ENCODE measurements at places on chromosomes 1 and 21. TPM values are rescaled to one million over a fixed set of nuclear protein-coding genes. Genes with fewer than 3 reads are reported as not detected.
A peak's percentile ranks its signal among the peaks of the same experiment; 100 is the strongest.

GRCh38 chr1:43552813-43553212 lies 22.1 kb downstream of the PTPRF start:
- no peaks in the 10 kb centered on the region for H3K27me3 ChIP-seq
- H3K4me3 ChIP-seq = no peak overlapping the region
- H3K27ac ChIP-seq = no peak overlapping the region
- H3K4me1 ChIP-seq = no peaks in the 10 kb centered on the region
- peak; percentile 56 for DNase-seq

DNA sequence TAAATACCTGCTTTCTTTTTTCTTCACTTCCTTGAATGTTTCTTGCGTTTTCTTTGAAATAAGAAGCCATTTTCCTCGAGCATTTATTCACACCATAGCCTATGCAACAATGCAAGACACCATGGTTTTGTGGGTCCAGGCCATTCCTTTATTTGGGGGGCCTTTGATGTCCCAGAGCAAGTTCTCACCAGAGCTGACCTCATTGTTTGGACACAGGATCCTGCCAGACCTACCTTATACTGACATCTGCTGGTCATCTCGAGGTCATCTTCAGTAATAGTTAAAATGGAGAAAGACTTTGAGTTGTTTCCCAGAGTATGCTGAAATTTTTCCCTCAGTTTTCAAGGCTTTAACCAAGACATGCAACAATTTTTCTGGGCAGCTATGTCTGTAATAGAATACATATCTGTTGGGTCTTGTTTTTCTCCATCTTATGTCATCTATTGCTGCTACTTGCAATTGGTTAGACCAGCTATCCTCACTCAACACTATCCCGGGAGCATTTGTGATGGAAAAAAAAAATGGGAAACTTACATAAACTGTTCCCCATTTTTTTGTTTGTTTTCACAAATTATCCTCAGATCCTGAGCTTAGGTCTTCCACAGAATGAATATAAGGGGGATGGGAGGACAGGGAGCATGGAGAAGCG lies 34.0 kb upstream of the BACE2 start:
- H3K27ac ChIP-seq = no peak overlapping the region
- H3K27me3 ChIP-seq = no peaks in the 10 kb centered on the region
- H3K36me3 ChIP-seq = no peaks in the 10 kb centered on the region
- H3K4me3 ChIP-seq = no peak overlapping the region

- DNase-seq = no peak
- H3K27me3 ChIP-seq = no peaks in the 10 kb centered on the region
- H3K36me3 ChIP-seq = peaks cover 68% of the 10 kb centered on the region
Measured at GRCh38 chr1:155957411-155957915, 16.0 kb downstream of the RXFP4 start.

DNA sequence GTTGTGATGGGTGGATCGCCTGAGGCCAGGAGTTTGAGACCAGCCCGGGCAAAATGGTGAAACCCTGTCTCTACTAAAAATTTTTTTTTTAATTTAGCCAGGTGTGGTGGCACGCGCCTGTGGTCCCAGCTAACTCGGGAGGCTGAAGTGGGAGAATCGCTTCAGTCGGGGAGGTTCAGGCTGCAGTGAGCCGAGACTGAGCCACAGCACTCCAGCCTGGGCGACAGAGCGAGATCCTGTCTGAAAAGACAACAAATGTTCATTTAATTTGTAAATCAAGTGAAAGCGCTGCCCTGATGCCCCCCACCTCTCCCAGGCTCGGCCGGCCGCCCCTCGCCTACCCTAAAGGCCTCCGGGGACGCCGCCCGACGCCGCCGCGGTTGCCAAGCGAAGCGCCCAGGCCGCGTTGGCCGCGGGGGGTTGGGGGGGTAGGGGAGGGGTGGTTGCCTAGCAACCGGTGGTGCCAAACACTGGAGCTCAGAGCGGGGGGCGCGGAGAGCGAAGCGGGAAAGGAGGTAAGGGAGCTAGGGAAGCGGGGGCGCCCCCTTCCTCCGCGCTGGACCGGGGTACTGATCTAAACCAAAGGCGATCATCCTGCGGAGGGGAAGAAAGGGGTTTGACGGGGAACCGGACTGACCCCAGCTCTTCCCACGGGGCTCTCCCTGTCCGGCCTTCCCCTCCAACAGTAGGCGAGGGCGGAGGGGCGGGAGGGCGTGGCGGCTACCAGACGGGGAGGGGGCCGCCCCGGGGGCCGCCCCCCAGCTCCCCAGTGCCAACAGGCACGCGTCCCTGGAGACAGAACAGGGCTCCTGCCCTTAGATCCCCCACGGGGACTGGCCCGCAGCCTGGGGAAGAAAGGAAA lies at the start of gene TEKT2:
Gene TEKT2 (plus strand): TSS at position 460 of the 862 bp plus-strand sequence. CDS start 828 bp downstream, outside the sequence.
- no peak within 1 kb of the TSS for H3K27ac ChIP-seq
- peaks cover 11% of the 10 kb centered on the region for H3K4me1 ChIP-seq
- H3K4me3 ChIP-seq = peak within 1 kb of the TSS; percentile 58
- no peaks in the 10 kb centered on the region for H3K27me3 ChIP-seq
- no peaks in the 10 kb centered on the region for H3K36me3 ChIP-seq

GRCh38 chr1:245306628-245307410 lies 152.0 kb downstream of the KIF26B start:
- H3K4me3 ChIP-seq = no peak overlapping the region
- no peak for DNase-seq
- H3K27me3 ChIP-seq = no peaks in the 10 kb centered on the region
- H3K36me3 ChIP-seq = no peaks in the 10 kb centered on the region
- no peak overlapping the region for H3K27ac ChIP-seq
- peaks cover 6% of the 10 kb centered on the region for H3K4me1 ChIP-seq

- no peak for DNase-seq
- no peaks in the 10 kb centered on the region for H3K36me3 ChIP-seq
- H3K27me3 ChIP-seq = peaks cover 11% of the 10 kb centered on the region
- H3K4me3 ChIP-seq = no peak overlapping the region
- no peak overlapping the region for H3K27ac ChIP-seq
Measured at GRCh38 chr1:154663471-154664060, 55.6 kb upstream of the ADAR start.

- H3K27ac ChIP-seq = no peak overlapping the region
- H3K4me1 ChIP-seq = no peaks in the 10 kb centered on the region
- peaks cover 10% of the 10 kb centered on the region for H3K27me3 ChIP-seq
- no peak for DNase-seq
- H3K36me3 ChIP-seq = no peaks in the 10 kb centered on the region
- H3K4me3 ChIP-seq = no peak overlapping the region
Measured at GRCh38 chr1:161501234-161501633, 4.0 kb upstream of the FCGR2A start.

- no peaks in the 10 kb centered on the region for H3K27me3 ChIP-seq
- H3K27ac ChIP-seq = no peak overlapping the region
- no peak overlapping the region for H3K4me3 ChIP-seq
Measured at GRCh38 chr1:57957576-57957975, 533.7 kb upstream of the DAB1 start.

DNA sequence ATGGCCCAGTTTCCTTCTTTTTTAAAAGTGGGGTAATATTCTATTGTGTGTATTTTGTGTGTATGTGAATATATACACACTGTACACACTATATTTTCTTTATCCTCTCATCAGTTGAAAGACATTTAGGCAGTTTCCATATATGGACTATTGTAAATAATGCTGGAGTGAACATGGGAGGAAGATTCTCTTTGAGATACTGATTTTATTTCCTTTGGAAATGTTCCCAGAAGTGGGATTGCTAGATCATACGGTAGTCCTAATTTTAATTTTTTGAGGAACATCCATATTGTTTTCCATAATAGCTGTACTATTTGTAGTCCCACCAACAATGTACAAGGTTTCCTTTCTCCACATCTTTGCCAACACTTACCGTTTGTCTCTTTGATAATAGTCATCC lies 51.0 kb downstream of the F3 start:
- peaks cover 6% of the 10 kb centered on the region for H3K36me3 ChIP-seq
- DNase-seq = no peak
- H3K27ac ChIP-seq = no peak overlapping the region
- H3K27me3 ChIP-seq = no peaks in the 10 kb centered on the region
- no peaks in the 10 kb centered on the region for H3K4me1 ChIP-seq
- no peak overlapping the region for H3K4me3 ChIP-seq

DNA sequence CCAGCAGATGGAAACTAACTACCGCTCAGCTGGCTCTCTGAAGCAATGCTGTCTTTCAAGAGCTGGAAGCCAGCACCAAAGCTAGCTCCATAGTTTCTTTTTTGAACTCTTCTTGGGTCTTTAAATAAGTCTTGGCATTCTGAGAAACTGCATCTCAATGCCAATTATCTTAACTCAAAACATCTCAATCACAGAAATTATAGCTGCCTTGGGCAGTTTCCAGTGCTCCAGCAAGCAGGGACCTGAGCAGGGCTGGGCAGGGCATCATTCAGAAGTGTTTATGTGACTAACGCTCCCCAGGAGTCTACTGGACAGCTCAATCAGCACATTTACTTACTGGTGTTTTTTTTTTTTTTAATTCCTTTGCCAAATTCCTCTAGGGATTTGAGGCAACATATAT lies 18.3 kb upstream of the PADI4 start:
- H3K36me3 ChIP-seq = no peaks in the 10 kb centered on the region
- H3K27ac ChIP-seq = no peak overlapping the region

GRCh38 chr1:223853748-223854147 lies 8.0 kb upstream of the TP53BP2 start:
- no peak overlapping the region for H3K4me3 ChIP-seq
- no peak for DNase-seq
- no peaks in the 10 kb centered on the region for H3K27me3 ChIP-seq
- H3K4me1 ChIP-seq = no peaks in the 10 kb centered on the region
- no peak overlapping the region for H3K27ac ChIP-seq

- no peak overlapping the region for H3K4me3 ChIP-seq
- no peak overlapping the region for H3K27ac ChIP-seq
- H3K4me1 ChIP-seq = no peaks in the 10 kb centered on the region
- no peaks in the 10 kb centered on the region for H3K36me3 ChIP-seq
Measured at GRCh38 chr1:219058891-219059820, 114.5 kb upstream of the LYPLAL1 start.

- no peaks in the 10 kb centered on the region for H3K36me3 ChIP-seq
- DNase-seq = no peak
- no peak overlapping the region for H3K4me3 ChIP-seq
- H3K27me3 ChIP-seq = no peaks in the 10 kb centered on the region
- no peak overlapping the region for H3K27ac ChIP-seq
Measured at GRCh38 chr1:228219245-228219961, 11.6 kb downstream of the OBSCN start.

DNASE2B gene
- not detected for total RNA-seq

HP1BP3 gene
- total RNA-seq = 135 TPM

FCRLB gene
- total RNA-seq = 0.72 TPM

AKR7A3 gene
- total RNA-seq = 0.20 TPM

ERO1B gene
- total RNA-seq = 2.0 TPM

CAMSAP2 gene
- total RNA-seq = 45.6 TPM

HMGCL gene
- total RNA-seq = 17.1 TPM

PGLYRP3 gene
- not detected for total RNA-seq

Data from astrocyte (in vitro differentiated cells and primary cell).